ENCODE measurements at places on chromosomes 11 and 22.

DNA sequence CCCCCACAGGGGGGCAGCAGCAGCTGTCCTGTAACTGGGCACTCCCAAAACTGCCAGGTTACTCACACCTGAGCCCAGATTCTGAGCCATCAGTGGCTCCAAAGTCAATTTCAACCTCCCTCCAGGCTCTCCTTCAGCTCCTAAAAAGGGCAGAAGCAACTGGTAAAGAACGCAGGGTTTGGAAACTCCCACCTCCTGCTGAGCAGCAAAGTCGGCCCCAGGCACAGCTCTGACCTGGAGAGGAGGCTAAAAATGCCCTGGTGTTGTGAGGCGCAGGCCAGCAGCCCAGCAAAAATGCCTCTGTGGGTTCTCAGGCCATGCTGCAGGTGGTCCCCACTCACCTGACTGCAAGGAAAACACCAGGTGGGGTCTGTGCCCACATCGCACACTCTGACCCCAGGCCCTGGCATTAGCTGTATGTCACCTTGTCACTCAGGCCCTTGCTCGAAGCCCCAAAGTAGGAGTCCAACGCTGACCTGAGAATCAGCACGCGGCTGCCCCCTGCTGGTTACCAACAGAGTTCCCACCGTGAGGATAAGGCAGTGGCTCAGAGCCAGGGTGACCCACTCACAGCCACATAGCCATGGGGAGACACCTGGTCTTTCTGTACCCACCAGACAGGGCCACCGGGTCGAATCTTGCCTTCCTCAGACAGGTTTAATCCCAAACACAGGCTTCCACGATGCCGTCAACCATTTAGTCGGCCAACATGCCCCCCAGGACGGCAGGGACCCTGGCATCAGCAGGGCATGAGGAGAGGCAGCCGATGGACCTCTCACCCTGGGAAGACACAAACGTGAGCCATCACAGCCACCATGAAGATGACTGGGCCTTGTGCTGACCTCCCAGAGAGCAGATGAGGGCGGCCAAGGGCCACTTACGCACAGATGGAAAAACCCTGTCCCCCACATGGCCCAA, 11.1 kb downstream of the POLR3H start:
- DNase-seq = peak; percentile 59

DNA sequence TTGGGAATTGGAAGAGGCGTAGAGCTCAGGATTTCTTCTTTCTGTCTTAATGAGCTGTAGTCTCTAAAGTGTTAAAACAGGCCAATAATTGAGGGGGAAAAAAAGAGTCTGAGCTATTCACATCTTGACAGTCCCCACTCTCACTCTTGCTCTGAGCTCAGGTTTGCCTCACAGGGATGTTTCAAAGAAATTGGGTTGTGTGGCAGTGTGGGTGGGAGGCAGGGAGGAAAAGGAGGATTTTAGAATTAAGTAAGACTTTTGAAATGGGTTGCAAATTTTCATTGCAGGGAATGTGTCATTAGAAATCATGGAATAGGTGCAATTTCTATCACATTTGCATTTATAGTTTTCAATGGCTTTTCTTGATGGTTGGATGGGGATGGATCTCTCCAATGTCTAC, 338.8 kb upstream of the KIRREL3 start:
- DNase-seq = no peak

DNA sequence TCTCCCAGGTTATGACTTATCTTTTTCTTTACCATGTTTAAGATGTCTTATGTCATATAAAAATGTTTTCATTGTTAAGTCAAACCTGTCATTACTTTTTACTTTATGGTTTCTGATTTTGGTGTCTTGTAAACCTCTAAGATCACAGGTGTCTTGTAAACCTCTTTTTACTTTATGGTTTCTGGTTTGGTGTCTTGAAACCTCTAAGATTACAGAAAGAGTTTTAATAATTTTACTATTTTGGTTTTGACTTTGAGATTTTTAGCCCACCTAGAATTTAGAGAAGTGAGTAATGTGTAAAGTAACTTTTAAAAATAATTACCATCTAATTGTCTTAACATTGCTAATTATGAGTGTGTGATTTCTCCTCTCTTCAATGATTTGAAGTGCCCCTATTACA, 2.6 kb downstream of the CSF2RB start:
- no peak for DNase-seq

DNA sequence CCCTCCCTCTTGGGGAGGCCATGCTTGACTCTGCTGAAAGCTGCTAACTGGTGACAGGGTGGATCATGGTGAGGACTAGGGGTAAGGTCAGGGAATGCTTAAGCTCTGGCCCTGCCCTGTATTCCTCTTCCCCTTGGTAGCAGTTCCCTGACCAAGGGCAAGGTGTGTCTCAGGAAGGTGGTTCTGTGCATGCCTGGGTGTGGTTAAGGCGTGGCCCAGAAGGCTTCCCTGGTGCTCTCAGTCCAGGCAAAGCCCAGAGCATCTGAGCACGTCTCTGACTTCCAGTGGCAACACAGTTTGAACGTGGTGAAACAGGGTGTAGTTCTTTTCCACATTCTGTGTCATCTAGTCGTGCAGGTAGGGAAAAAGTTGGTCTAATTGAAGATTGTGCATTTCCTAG, 53.1 kb upstream of the HORMAD2 start:
- no peak for DNase-seq

DNA sequence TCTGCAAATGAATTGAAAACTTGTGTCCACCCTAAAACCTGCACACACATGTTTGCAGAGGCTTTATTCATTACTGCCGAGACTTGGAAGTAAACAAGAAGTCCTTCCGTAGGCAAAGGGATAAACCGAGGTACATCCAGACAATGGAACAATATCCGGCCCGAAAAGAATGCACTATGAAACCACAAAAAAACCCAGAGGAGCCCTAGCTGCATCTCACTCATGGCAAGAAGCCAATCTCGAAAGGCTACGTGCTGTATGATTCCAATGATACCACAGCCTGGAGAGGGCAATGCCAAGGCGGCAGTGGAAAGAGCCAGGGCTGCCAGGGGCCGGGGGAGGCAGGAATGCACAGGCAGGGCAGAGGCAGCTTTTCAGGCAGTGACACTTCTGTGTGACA, 3.2 kb upstream of the MRPL23 start:
- DNase-seq = no peak

- no peak for DNase-seq
Measured at GRCh38 chr11:36295926-36296325, at the start of gene PRR5L. TSS of gene PRR5L (plus strand) at chr11:36296288. CDS start at chr11:36401122, 104,834 bp downstream.

DNA sequence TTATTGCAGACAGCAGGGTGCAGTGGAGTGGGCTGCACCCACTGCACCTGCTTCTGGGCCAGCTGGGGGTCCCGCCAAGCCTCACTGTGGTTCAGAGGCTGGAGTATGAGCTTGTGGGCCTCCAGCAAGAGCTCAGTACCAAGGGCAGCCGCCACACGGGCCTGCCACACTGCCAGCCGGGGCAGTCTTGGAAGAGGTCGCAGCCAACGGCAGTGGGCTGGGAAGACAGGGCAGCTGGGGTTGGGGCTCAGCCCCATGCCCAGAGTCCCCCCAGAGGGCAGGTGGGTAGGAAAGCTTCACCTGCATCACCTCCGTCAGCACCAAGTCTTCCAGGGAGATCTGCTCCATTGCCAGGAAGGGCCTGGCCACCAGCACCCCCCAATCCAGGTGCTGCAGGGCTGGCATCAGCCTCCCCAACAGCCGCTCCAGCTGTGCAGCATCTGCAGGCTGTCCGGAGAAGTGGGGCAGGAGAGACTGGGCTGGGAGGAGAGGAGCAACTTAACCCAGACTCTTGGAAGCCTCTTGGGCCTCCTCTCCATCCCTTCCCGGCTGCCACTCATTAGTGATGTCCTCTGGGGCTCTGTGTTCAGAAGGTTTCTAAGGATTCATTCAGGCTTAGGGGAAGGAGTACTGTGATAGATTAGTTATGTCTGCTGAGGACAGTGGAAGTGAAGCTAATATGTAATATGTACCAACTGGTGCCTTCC, 1.1 kb upstream of the GSTT4 start:
- DNase-seq = no peak

- DNase-seq = no peak
Measured at GRCh38 chr11:32963721-32964120, 52.0 kb upstream of the DEPDC7 start.
